ENCODE measurements at places on chromosomes 4 and X.

DNA sequence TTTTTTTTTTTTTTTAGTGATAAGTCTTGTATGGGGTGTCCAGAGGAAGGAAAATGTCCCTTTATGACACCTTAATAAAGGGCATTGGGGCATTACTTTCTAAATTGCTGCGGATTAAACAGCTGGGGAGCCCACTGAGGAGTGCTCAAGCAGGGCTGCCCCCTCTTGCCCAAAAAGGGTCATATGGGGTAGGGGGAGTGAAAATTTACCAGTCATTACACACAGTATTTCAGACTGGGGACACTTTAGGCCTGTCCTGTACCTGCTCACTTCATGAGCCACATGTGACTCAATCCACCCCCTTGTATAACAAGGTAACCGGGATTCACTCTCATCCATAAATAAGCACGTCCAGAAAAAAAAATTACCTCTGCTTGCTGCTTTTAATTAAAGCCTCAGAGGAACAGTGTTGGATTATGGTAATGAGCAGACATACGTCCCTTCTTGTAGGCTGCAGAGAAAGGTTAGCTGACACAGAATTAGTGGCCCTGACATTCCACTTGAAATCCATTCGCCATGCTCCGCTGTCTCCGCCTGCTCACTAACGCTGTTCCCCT, 1.8 kb downstream of the PRDM8 start:
- no peak for DNase-seq

GRCh38 chr4:86791126-86791525, 58.1 kb downstream of the SLC10A6 start:
- DNase-seq, result no peak

- no peak for DNase-seq
These were observed 3.2 kb upstream of the GRSF1 start for GRCh38 chr4:70842761-70843435.

GRCh38 chr4:11182586-11183355, 245.9 kb downstream of the HS3ST1 start:
- DNase-seq, result no peak

GRCh38 chr4:72312032-72312650, 256.9 kb downstream of the ADAMTS3 start:
- peak; percentile 97 for DNase-seq

DNA sequence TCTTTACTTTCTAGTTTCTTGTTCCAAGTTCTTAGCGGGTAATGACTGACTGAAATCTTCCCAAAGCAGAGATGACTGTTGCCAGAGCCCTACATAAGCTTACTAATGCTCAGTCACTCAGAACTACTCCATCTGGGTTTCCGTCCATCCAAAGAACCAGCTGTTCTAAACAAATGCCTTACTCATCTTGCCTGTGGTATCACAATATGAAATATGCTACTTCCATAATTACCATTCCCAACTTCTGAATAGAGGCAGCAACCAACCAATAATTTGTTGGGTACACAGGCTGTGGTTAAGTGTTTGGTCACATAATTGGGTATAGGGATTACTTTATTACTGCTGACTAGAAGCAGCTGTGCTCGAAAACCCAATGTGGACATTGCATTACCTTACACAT, 930.2 kb upstream of the DIAPH2 start:
- no peak for DNase-seq

GRCh38 chrX:13283512-13283911, 36.3 kb downstream of the ATXN3L start:
- DNase-seq, result peak; percentile 16

- no peak for DNase-seq
These were observed 98.4 kb downstream of the PHKA2 start for GRCh38 chrX:18885328-18886004.

DNA sequence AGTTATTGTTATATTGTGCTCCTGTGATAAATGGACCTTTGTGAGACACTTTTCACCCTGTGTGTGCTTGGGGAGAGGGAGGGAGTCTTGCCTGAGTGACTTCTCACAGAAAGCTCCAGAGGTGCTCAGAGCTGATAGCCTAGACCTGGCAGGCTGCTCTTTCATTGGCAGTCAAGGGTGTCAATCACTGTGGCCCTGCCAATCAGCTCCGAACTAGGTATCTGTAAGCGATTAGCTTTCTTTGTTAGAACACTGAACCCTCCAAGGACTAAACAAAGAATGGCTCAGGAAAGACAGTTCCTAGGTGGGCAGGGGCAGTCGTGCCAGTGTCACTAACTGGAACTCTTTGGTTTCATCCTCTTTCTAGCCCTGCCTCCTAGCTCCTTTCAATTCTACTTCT, 2.7 kb upstream of the NALF2 start:
- no peak for DNase-seq

All from AG10803 (cell line).